ENCODE measurements at places on chromosomes 5 and 9. TPM values are rescaled to one million over a fixed set of nuclear protein-coding genes. Genes with fewer than 3 reads are reported as not detected.

Gene FOXD4L6
- total RNA-seq, result not detected

Gene PRLR
- 7.6 TPM for total RNA-seq

Gene PDLIM7
- total RNA-seq, result 23.0 TPM

Gene KIF3A
- 5.5 TPM for total RNA-seq

Gene MARCHF3
- total RNA-seq, result 2.4 TPM

All from esophagus mucosa (tissue), 1 donor.